Fibroblast of skin of left quadriceps (primary cell): ENCODE measurements at places on chromosomes 1 and 21.
A peak's percentile ranks its signal among the peaks of the same experiment; 100 is the strongest.

GRCh38 chr21:36381841-36382589 lies 3.2 kb upstream of the CHAF1B start:
- no peak for DNase-seq

- no peak for DNase-seq
These were observed 5.7 kb downstream of the QSOX1 start for GRCh38 chr1:180160357-180160756.

DNA sequence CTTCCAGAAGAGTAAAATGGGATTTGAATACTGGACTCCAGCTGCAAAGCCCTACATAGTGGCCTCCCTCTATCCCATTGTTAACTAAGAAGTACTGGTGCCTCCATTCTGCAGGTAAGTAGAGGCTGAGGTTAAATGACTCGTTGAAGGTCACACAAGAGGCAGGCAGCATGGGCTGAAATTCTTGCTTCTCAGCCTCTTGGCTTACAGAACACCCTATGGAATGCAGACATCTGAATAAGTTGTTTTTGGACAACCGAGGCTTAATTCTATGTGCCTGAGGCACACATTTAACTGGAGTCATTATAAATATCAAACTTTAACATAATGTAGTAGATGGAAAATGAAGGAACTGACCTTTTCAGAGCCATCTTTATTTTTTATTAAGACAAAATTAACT lies 5.7 kb downstream of the DNAJC11 start:
- DNase-seq, result no peak

GRCh38 chr1:60169206-60169605 lies 95.6 kb upstream of the C1orf87 start:
- DNase-seq, result no peak

DNA sequence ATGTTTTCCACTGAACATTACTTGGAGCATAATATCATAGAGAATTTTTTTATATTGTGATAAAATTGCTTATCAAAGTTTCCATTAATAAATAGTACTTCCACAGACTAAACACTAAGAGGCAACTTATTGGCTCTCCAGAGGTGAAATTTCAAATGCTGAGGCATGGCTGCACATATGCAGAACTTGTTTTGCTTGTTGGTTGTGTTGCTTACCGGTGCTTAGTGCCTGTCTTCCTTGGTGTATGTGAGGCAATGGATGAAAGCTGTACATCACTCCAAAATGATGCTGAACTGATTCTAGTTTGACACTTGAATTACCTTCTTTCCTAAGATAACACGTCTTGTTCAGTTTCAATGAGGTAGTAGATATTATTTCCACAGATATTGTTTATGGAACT lies 29.8 kb upstream of the GPR52 start:
- no peak for DNase-seq

DNA sequence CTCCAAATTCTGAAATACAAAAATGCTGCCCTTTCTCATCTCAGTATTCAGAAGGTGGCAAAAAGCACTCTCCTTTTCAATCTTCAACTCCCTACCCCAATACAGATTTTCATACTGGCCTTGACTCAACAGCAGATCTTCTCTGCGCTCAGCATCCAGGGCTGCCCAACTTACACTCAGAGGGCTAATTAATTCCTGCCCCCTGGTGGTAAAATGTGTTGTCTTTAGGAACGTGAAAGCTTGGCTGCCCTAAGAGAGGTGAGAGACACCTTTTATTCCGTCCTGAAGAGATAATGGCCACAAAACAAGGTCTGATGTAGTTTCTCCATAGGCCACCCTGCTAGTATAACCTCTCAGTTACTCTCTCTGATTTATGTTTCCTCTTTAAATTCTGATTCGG lies 25.0 kb downstream of the KRTAP24-1 start:
- DNase-seq, result peak; percentile 13

GRCh38 chr21:35543746-35544145 lies 494.6 kb upstream of the RUNX1 start:
- no peak for DNase-seq

GRCh38 chr1:216596281-216596862 lies 126.9 kb downstream of the ESRRG start:
- DNase-seq, result peak; percentile 2

DNA sequence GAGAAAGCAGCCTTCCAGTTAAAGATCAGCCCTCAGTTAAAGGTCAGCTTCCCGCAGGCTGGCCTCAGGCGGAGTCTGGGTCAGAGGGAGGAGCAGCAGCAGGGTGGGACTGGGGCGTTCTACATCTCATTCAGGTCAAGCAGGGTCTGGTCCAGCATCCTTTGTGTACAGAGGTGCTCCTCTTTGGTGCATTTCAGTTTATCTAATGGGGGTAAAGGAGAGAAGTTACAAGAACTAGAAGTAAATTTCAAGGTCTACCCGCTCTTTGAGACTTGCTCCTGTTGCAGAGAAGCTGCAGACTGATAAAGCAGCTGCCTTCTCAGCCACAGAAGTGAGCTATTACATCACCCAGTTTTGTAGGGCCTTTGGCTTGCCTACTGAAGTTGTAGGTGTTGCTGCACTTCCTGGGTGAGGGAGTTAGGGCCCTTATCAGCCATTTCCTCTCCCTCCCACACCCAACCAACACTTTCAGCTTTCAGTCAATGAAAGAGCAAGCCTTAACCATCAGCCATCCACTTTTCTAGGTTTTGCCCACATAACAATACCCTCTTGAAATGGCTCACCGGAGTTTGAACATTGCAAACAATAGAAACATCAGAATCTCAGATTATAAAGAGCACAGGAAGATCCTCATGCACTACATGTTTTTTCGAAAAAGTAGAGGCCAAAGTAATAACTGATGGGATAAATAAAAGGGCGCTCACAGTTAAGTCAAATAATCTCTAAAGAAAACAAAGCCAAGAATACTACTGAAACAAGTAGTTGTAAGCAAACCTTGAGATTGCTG lies 2.8 kb upstream of the NUP210L start:
- no peak for DNase-seq

DNA sequence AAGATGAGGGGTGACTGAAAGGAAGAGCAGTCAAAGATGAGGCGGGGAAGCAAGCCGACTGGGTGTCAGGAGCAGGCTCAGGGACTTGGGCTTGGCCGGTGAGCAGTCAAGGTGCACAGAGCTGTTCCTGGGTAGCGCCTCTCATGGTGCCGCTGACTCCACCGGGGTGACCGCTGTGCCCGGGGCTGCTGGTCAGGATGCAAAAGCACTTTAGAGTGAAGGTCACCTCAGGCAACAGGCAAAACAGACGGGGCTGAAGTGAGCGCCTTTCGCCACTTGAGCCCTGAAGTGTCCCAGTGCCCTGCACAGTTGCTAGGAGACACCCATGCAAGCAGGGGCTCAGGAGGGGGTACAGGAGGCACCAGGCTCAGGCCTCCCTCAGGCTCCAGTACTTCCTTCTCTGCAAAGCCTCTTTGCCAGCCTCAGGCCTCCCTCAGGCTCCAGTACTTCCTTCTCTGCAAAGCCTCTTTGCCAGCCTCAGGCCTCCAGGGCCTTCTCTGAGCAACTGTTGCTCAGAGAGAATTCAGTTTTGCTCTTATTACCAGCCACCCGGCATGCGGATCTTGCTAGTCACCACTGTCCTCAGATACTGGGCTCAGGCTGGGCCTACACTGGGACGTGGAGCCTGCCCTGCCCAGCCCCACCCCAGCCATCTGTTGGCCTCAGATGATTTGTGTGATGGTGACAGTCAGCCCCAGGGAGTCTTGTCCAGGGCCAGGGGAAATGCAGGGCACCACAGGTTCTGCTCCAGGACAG lies 99.7 kb upstream of the IRF2BP2 start:
- no peak for DNase-seq

DNA sequence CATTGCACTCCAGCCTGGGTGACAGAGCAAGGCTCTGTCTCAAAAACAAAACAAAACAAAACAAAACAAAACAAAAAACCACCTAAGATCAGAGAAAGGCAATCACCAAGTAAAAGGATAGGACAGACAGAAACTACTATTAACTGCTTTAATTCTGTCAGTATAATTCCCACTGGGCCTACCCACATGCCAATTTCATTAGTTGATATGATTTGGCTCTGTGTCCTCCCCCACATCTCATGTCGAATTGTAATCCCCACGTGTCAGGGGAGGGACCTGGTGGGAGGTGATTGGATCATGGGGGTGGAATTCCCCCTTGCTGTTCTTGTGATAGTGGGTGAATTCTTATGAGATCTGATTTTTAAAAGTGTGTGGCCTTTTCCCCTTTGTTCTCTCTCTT lies 27.2 kb upstream of the CAPZB start:
- peak; percentile 23 for DNase-seq

DNA sequence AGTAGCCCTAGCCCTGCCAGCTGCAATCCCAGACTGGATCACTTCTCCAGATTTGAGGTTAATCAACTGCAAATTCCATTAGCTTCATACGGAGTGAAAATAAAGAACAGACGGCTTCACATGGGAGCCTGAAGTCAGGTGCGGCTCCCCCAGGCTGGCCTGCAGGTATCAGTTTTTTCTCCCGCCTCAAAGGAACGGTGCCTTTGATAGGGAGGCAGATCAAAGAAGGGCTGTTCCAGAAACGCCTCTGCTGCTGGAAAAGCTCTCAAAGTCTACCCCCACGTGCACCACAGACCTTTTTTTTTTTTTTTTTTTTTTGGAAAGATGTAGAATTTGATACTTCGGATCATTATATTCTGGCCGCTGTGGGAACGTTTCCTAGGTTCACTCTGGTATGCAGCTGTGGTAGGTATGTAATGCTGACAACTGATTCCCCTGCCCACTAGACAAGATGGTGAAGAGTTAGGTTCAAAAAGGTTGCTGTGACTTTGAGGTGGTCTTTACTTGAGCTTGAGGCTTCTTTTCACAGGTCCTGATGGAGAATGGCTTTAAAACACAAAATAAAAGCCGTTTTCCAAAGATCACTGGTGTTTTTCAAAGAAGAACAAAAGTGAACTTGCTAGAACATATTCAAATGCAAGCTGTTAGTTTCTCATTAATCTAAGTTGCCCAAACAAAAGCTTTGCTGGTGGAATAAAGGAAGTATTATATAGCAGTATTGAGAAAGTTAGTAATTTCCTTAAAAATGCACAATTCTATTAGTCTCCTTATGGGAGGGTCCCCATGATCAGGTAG lies 189.0 kb upstream of the NFIA start:
- DNase-seq, result no peak

- no peak for DNase-seq
These were observed 20.8 kb upstream of the RGS2 start for GRCh38 chr1:192787914-192788585.

GRCh38 chr1:207007352-207008033 lies 25.1 kb downstream of the C1orf116 start:
- DNase-seq, result peak; percentile 87

DNA sequence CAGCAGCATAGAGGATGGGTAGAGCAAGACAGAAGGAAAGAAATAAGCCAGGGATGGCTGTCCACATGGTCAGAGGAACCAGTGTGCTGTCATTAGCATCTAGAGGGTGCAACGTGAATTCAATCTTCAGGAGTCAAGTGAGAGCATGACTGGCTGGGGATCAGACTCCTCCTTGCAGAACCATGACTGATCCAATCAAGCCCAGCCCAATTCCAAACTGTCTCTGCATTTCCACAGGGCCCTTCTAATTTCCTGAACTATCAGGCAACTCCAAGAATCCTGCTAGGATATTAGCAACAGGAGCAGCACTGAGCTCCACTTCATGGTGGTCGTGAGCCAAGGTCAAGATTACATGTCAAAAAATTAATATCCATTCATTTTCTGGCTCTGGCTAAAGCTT lies 166.8 kb upstream of the CAMK1G start:
- DNase-seq, result no peak

DNA sequence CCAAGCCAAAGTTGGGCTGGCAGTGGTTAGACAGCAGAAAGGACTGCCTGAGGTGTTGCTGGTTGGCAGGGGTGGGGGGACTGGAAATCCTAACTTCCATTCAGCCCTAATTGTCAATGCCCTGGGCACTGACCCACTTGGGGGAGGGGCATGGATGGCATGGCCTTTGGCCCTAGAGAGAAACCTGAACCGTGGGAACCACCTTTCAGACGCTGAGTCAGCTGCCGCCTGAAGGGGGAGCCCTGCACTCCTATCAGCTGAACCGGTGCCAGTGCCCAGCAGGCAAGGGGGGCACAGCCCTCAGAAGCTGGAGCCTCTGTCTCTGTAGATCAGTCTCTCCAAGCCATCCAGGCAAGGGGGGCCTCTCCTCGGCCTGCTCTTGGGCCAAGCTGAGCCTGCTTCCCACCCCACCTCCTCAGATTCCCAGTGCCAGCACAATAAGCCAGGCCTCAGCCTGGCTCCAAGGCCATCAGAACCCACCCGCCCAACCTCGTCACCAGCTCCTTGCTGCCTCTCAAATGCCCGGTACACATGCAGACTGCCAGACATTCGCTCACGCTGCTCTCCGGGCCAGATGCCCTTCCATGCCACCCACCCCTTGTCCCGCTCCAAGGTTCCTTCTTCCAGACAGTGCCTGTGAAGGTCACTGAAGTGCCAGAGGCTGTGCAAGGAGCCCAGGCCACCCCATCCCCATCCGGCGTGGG lies 11.6 kb downstream of the TINAGL1 start:
- no peak for DNase-seq

DNA sequence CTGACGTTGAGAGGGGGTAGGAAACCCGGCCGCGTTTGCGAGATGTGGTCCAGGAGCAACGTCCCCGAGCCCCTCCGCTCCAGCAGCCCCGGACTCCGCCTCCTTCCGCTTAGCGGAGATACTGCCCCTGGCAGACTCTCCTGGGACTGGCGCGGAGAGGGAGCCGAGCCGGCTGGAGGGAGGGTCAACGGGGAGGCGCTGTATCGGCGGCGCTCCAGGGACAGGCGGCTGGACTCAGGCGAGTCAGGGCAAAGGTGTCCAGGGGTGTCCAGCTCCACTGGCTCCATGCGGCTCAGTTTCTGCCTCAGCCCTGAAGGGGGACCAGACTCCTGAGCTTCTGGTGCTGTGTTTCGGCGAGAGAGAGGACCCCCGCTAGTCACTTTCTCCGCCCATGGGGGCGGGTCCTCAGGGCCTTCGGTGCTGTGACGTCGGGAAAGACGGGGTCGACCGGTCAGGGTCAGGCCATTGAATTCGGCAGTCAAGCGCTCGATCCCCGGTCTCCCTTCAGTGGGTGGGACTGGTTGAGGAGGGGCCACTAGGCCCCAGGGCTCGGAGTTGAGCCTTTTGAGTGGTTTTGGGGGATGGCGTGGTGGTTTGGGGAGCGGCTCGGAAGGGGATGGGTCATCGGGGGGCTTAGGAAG lies 2.8 kb upstream of the LIX1L start:
- DNase-seq, result no peak

DNA sequence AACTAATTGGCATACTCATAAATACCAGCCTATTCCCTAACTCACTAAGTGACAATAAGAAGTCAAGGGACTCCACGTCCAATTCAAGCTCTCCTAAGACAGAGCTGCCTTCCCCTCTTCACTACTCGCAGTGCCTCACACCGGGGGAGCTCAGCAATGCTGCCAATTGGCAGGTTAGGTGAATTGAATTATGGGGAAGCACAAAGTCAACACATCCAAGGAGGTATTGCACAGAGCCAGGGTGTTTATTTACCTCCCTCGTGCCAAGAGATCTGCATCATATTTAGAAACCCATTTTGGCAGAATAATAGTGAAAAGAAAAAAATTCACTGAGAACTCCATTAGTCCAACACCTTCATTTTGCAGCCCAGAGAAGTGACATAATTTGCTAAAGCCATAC lies 20.4 kb upstream of the TNR start:
- no peak for DNase-seq

GRCh38 chr1:226864311-226864710 lies 6.1 kb upstream of the PSEN2 start:
- DNase-seq, result no peak
